ENCODE measurements at places on chromosomes 5 and 9.

DNA sequence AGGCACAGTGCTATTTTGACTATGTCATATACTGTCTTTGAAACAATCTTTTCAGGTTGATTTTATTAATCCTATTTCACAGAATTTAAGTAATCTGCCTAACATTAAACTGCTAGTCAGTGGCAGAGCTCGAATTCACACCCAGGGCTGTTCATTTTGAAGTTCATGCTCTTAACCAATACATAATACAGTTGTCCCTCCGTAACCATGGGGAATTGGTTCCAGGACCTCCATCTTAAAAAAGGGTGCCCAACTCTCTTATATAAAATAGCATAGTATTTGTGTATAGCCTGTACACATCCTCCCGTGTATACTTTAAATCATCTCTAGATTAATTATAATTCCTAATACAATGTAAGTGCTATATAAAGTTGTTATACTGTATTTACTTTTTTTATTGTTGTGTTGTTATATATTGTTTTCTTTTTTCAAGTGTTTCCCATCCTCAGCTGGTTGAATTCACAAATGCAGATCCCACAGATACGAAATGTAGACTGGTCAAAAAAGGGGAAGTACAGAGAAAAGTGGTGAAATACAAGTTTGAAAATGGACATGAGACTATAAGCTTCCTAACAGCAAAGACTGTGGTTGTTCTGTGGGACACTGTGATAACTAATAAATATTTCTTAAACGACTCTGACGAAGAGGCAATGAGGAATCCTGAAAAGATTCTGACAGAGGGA, 18.3 kb downstream of the RFX3 start:
- DNase-seq = no peak

- no peak for DNase-seq
Observed at GRCh38 chr5:173707392-173707791, 90.9 kb upstream of the BOD1 start.

- DNase-seq = no peak
Observed at GRCh38 chr9:33620738-33621439, 96.8 kb downstream of the ANKRD18B start.

GRCh38 chr5:123455640-123456039, 32.4 kb upstream of the CEP120 start:
- DNase-seq = no peak

DNA sequence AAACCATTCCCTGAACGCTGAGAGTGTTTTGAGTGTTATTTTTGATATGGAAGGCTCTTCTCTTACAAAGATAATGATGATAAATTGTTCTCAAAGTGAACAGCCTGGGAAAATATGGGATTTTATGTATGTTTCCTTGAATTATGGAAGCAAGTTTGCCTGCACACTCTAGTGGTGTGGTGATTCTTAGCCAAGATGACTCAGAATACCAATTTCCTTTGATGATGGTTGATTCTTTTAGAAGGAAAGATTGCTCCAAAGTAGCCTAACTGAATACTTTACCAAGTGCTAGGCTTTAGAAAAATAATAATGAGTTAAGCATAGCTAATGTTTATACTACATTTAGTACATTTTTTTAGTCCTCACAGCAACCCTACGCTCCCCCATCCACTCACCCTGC, 243.4 kb downstream of the EBF1 start:
- DNase-seq = no peak

DNA sequence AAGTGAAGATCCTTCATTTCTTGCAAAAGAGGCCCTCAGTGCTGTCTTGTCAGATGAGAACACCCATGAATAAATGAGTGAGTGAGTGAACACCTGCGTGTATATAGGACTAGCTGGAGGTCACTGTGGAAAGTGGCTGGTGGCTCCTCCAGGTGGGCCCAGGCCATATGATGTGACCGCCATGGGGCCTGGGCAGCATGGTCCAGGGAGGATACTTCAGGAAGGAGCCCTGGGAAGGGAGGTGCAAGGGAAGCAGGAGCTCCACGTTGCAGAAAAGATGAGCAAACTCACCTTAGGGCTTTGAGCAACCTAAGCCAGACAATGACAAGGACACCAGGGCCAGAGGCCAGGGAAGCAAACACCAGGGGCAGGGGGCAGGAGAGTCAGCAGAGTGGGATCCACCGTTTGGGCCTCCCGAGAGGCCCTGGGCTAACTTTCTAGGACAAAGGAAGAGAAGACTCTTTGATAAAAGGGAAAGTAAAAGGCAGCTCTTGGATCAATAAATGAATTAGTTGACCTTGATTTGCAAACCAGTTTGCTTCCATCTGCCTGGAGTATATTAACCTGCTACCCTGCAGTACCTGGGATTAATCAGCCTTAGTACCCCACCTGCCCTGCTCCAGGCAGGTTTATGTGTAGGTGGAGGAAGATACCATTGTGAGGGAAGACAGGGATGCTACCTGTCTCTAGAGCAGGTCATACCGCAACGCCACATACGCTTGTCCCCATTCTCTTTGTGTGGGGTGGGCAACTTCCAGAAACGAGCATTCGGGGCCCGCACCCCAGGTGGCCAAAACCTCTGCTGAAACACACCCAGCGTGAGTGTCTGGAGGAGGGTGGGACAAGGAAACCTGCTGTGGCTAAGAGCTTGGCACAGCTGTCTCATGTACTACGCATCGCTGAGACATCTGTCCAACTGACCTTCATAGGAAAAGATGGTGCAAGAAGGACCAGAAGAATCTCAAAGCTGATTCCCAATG, 51.4 kb upstream of the OLFM1 start:
- DNase-seq = no peak

- DNase-seq = no peak
Observed at GRCh38 chr9:37107701-37108100, 12.7 kb upstream of the ZCCHC7 start.

GRCh38 chr5:89904442-89904841, 505.1 kb downstream of the CETN3 start:
- no peak for DNase-seq

GRCh38 chr9:127923771-127924170, 6.8 kb downstream of the PIP5KL1 start:
- no peak for DNase-seq

DNA sequence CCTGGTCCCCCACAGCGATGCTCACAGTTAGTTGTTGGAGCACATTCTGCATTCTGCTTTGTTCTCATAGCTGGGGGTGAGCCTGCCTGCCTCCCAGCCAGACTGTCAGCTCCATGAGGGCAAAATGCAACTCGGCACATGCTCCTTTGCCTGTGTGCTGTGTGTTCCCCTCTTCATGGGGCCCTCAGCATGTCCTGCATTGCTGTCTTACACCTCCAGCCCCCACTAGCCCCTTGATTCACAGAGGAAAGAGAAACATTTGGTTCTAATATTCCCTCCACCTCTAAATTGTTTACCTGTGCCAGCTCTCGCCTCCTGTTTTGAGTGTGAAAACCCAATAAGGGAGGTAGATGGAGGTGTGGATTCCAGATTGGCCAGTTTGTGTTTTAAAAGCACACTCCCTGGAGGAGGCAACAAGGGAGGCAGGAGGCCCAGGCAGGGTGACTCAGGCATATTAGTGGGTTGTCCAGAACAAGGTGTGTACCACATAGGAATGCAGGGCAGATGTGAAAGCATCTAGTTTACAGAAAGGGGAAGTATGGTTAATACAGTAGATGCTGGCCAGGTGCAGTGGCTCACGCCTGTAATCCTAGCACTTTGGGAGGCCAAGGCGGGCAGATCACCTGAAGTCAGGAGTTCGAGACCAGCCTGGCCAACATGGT, 224.6 kb downstream of the AGTPBP1 start:
- DNase-seq = no peak

- DNase-seq = no peak
Observed at GRCh38 chr5:72692651-72693442, 123.6 kb upstream of the TNPO1 start.

- no peak for DNase-seq
Observed at GRCh38 chr5:154776167-154776566, 21.0 kb downstream of the LARP1 start.

DNA sequence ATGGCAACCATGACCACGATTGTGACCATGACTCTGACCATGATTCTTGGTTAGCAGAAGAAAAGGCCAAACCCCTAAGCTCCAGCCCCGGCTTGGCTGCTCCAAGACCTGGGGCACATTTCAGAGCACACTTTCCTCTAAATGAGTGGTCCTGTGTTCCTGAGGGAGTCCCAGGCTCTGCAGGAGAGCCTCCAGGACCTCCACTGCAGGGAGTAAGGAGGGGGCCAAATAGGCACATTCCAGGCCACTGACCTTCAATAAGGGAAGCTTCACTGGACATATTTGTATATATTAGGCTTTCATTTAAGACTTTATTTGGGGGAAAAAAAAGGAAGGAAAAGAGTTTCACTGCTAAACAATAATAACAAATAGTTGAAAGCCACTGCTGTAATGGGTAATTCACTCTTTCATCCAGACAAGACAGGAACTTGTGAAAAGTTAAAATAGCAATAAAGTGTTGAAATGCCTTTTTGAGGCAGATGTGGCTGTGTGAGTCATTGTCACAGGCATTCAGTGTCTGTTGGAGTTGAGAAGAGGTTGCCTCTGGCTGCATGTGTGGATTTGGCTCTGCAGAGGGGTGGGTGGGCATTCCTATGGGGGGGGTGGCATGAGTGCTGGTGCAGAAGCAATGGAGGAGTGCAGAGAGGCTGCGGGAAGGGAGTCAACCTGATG, 63.9 kb upstream of the TGFBR1 start:
- no peak for DNase-seq

DNA sequence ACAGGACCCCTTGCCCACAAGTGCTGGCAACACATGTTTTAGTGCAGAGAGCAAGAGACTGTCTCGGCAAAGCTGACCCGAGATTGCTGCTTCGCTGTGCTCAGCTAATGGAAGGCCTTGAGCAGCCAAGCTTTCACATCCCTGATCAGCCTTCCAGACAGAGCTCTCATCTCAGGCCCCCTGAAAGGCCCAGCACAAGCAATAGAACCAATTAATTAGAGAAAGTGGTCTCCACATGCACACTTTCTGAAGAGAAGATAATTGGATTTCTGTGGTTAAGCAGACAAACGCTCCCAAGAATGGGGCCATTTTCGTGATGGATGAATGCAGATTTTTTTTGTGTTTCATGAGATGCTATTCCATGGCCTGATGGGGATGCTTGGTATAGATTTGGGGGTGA, 174.9 kb downstream of the NSG2 start:
- no peak for DNase-seq

GRCh38 chr5:108101821-108102220, 280.1 kb downstream of the FBXL17 start:
- no peak for DNase-seq

DNA sequence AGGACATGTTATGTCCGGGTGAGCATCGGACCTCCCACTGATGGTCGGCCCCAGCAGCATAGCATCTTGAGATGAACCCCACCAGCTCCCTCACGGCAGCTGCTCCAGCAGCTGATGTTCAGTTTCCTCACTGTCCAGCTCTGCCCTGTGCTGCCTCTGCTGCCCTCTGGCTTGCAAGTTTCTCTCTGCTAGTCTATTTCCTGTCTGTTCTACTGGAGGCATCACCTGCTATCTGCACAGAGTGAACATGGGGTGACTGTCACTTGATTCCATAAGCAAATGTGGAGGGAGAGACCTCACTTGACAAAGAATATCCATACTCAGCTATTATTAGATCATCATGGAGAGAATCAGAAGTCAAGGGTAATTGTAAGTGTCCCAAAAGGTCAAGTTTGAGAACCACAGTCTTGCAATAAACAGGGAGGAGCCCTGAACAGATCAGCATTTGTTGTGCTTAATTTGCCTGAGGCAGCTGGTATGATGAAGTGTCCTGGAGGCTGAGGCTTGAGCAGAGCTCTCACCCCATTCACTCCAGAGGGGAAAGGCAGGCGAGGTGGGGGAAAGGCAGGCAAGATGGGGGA, 702.8 kb downstream of the SEMA5A start:
- DNase-seq = no peak

DNA sequence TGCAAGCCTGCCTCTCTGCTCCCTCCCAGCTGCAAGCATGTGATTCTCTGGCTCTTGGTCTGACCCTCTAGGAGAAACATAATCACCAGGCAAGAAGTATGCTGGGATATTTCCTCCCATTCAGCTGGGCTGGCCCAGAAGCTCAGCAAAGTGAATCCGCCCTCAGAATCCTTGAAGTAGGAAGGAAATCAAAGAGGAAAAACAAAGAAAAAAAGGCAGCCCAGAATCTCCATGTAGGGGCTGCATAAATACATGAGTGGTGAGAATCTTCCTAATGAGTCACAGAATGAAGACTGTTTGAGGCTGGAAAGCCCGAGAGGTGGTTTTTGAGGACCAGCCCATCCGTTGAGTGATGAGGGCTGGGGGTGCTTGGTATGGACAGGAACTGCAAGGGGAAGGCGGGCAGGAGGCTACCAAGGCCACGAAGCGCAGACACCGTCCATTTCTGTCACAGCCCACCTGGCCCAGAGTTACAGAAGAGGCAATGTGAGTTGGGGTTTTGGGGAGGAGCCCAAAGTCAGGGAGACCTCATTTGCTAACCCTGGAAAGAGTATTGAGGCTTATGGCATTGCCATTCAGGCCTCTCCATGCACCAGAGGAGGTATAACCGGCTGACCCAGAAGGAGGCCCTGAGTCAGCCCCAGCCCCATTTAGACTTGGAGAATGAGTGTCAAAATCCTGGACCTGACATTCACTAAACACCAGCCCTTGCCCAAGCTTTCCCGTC, 33.4 kb upstream of the TGFBR1 start:
- no peak for DNase-seq

- DNase-seq = no peak
Observed at GRCh38 chr5:38546691-38547146, 9.7 kb downstream of the LIFR start.

GRCh38 chr9:79604149-79604548, 32.4 kb downstream of the TLE4 start:
- DNase-seq = no peak

Data from CMK (cell line).